ENCODE measurements at places on chromosomes 1 and 21.

- no peak for DNase-seq
Observed at GRCh38 chr1:233689017-233689747, 75.3 kb downstream of the KCNK1 start.

- DNase-seq, result no peak
Observed at GRCh38 chr21:29185172-29185571, 54.7 kb downstream of the MAP3K7CL start.

- DNase-seq, result no peak
Observed at GRCh38 chr1:229253151-229253974, 17.5 kb upstream of the RAB4A start.

DNA sequence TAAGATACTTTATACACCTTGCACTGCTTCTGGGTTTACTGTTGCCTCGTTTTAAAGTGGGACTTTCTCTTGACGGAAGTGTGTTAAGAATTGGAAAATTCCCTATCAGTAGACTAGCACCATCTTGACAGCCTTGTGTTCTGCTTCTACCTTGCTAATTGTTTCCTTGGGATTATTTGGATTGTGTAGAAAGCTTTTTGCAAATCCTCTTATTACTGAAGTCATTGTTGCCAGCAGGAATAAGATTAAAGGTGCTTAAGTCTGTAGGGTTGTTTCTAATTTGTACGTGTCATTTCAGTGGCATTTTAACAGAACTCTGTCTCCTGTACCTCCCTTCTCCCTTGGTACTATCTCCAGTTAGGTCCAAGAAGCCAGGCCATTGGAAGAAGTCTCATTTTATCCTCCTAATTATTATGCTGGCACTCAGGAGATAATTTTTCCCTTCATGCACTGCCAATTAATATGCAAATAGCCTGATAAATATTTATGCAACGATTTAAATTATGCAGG, 107.7 kb downstream of the POU2F1 start:
- DNase-seq, result no peak

DNA sequence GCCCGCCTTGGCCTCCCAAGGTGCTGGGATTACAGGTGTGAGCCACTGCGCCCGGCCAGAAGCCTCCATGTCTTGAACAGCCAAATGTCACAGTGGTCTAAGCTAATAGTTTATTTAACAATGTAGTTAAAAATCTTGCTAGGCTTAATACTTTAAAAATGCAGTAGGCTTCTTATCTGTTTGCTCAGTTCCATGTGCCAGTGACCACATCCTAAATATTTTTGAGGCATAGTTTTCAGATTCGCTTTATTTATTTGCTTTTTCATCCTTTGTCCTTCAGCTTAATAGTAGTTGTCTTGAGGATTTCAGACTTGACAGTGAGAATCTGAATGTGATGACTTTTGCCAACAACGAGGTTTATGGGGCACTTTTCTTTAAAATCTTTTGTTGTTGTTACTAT, 59.9 kb upstream of the PRRX1 start:
- DNase-seq, result no peak

- no peak for DNase-seq
Observed at GRCh38 chr1:14826172-14826636, 227.7 kb downstream of the KAZN start.

GRCh38 chr1:172536256-172536655, 3.3 kb downstream of the SUCO start:
- DNase-seq, result no peak

DNA sequence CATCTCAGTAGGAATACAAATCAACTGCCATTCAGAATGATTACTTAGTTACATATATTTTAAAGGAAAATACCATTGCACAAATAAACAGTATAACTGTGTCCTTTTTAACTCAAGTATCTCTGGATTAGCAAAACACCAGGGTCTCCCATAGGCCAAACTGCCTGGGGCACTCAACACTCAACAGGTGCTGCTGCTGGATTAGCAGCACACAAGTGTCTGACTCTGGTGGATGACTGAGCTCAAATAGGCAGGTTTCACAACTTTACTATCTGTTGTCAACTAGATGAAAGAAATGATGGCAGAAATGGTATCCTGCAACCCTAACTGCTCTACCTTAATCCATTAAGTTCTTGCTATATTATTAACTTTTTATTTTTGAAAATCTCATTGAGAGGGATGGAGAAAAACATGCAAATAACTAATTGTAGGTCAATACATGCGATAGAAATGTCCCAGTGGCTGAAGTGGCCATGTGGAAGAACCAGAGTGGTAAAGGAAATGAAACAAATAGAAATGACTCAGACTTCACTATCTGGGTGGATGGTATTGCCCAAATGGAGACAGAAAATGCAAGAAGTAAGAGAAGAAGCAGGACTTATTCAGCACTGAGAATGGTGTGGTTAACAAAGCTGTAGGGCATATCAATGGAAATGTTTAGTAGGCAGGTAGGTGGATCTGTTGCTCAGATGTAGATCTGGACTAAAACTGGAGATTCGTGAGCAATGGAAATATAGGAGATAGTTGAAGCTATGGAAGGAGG, 90.8 kb upstream of the CCDC190 start:
- DNase-seq, result no peak

DNA sequence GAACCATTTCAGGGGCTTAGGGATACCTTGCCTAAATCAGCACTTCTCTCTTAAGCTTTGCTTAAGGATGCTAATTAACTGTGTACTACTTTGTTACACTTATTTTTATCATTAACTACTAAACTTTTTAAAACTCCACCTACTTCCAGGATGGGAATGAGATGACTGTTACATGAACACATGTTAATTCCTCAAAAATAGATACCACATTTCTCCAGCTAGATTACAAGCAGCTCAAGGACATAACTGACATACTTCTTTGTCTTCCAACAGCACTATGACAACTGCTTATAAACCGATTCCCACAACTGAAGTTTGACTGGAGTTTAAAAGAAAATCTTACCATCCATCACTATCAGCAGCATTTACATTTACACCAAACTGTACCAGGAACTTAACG, 53.7 kb downstream of the TP53BP2 start:
- DNase-seq, result no peak
